ENCODE measurements at places on chromosomes 1 and 21. TPM values are rescaled to one million over a fixed set of nuclear protein-coding genes. Genes with fewer than 3 reads are reported as not detected.

SLC6A9 gene
- total RNA-seq: 12.5 TPM

ZBTB37 gene
- 7.7 TPM for total RNA-seq

DNALI1 gene
- not detected for total RNA-seq

C8A gene
- total RNA-seq: not detected

ZMYM1 gene
- total RNA-seq: 5.7 TPM

NBPF6 gene
- total RNA-seq: not detected

RXFP4 gene
- total RNA-seq: not detected

KRTAP13-2 gene
- not detected for total RNA-seq

SUSD4 gene
- 2.2 TPM for total RNA-seq

CASZ1 gene
- 4.0 TPM for total RNA-seq

GBP5 gene
- total RNA-seq: 122 TPM

XCL1 gene
- 0.67 TPM for total RNA-seq

RAB25 gene
- 0.46 TPM for total RNA-seq

PRMT2 gene
- 60.9 TPM for total RNA-seq

- DNase-seq: no peak
These were observed 66.4 kb upstream of the STUM start for GRCh38 chr1:226482196-226482595.

DNA sequence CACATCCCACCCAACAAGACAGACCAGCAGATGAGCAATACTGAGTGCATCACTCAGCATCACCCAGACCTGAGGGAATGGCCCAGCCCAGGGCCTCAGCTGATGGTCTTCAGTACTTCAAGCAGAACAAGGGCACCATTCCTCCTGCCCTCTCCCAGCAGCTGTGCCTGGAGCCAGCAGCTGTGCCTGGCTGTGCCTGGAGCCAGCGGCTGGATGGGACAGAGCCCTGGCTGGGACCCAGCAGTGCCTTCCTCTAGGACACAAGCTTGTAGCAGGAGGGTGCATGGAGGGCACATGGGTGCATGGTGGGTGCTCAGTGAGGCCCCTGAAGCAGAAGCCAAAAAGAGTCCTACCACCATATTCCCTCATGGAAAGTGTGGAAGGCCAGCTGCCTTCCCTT lies 583.8 kb downstream of the NPHP4 start:
- no peak for DNase-seq

DNA sequence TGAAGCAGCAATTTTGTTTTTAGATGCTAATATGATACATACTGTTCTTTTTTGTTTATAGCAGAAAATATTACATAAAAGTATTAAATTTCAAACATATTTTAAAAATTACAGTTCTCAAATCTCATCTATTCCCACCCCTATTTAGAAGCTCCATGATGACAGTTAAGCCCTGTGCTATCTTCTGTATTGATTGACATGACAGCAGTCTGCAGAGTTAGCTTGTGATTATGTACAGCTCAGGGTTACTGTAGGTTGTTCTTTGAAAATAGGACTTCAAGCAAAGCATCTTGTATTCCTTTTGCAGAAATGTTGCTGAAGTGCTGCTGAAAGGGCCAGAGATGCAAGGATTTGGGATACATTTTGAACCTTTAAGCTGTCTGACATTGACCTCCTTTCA lies 8.2 kb downstream of the GPSM2 start:
- no peak for DNase-seq

GRCh38 chr1:208213786-208214185 lies 30.4 kb downstream of the PLXNA2 start:
- no peak for DNase-seq

- DNase-seq: no peak
These were observed 2.6 kb downstream of the ERG start for GRCh38 chr21:38495696-38496095.

- no peak for DNase-seq
These were observed 15.1 kb upstream of the RPE65 start for GRCh38 chr1:68464891-68465290.

- peak; percentile 94 for DNase-seq
These were observed at the start of gene EXO5 for GRCh38 chr1:40508375-40509341. EXO5 (plus strand) TSS chr1:40508767; CDS start chr1:40514545, 5,778 bp downstream.

DNA sequence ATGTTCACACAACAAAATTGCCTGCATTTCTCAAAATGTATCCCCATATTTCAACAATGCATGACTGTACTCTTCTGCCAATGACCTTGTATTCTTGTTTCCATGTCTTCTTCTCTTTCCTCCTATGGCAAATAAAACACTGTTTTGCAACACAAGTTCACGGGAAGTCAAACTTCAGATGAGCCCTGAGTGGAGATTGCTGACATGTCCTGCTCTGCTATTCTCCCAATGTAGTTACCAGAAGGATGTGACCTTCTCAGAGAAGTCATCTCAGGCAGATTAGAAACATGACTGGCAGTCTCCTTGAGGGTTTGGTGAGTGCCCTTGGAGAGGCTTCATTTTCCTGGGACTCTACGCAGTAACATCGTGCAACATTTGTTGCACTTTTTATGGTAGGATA lies 15.6 kb downstream of the FCGR2B start:
- DNase-seq: no peak

DNA sequence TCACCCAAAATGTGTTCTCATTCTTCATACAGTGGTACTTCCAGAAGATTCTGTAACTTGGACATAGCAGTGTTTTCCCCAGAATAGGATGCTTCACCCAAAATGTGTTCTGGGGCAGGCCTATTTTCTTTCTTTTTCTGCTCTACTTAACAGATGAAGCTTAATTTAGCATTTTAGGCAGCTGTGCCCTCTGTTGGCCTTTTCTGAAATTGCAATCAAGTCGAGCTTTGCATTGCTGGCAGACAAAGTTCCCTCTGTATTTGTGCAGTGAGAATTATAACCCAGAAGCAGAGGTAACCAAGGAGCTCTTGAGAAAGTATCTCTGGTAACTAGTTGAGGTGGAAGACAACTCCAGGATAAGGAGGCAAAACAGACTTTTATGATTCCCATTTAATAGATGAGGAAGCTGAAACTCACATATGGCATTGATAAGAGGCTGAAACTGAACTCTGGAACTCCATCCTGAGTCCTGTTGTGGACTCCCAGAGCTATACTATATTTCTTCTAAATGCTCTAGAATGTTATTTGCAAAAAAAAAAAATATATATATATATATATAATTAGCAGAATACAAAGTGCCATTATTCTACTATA lies 50.3 kb upstream of the L1TD1 start:
- peak; percentile 56 for DNase-seq

GRCh38 chr1:72324451-72324850 lies 42.1 kb upstream of the NEGR1 start:
- no peak for DNase-seq

DNA sequence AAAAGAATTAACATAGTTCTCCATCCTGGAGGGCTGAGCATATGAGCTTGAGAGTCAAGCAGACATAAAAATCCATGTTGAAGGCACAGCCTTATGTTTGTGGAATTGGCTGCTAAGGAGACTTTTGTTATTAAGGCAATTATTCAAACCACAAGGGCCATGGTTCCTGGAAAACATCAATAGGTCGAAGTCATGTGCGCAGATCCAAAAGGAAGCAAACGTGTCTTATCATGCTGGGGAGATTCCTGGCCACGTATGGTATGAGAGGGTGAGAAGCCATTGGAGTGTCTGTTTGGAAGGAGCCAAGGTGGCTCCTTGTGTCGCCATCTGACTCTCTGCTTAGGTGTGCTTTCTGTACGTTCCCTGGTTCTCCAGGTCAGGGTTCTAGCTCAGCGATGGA lies 61.8 kb upstream of the COA6 start:
- no peak for DNase-seq

DNA sequence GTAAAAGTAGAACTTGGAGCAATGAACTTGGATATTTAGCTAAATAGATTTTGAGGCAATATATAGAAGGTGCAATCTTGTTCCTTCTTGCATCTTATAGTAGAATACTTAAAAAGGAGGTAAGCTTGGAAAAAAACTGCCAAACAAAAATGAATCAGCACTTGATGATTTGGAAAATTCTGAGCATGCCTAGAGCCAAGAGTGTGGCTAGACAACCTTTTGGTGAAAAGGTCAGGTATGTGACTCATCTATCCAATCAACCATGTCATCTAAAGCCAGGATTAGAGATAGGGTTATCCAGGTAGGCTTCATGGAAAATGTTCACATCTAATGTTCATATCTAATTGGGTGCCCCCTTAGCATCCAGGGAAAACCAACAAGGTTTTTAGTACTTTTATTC lies 515.0 kb downstream of the COL11A1 start:
- no peak for DNase-seq

DNA sequence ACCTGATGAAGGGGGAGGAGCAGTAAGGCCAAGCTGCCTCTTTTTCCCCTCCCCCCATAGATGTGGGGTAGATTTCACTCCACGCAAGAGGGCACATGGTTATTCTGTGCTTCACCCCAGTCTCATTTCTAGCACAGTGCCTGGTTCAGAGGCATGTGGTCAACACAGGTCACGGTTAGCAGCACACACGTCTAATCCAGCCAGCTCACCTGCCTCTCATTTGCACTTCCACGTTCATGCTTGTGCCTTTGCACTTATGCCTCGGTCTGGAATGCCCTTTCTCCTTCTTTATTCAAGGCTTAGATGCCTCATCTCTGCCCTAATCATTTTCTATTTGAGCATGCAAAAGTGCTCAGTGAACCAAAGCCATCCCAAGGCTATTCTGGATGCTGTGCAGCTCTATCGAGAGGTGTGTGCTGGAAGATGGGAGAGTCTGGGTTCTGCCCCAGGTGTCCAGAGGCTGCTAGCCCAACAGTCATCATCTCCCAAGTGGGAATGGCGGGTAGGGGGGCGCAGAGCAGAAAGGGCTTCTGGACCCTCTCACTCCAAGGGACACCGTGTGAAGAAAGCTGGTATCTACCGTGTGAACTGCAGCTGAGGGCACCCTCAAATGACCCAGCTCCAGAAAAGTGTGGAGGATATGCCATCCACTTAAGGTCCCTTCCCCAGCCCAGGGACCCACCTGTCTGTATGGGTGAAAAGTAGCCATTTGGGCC lies 2.1 kb upstream of the A3GALT2 start:
- no peak for DNase-seq

DNA sequence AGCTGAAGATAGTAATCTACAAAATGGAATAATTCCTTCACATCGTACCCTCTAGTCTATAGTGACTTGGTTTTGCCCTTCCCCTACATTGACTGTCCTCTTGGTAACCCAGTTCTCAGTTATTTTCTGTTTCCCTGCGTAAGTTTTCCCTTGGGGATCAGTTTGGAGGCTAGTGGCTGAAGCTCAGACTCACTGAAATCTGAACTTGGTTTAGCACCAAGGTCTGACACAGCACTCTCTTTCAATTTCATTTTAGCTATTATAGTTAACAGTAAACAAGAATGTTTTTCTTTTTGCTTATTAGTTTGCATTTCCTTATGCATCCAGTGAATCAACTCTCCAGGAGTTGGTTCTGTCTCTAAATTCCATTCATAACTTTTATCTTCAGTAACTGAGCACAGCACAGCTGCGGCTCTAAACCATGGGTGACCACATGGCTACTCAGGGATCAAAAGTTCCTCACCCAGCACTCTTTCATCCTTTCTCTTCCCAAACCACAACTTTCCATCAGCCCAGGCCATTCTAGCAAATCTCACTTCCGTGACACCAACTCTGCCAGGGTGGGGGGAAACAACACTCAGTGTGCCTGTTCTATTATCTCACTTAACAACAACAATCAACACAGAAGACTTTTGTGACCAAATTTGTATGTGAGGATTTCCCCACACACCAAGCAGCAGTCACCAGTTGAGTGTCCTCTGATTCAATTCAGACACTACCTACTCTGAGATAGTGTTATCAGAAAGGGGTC lies 17.6 kb upstream of the IFI6 start:
- peak; percentile 24 for DNase-seq

DNA sequence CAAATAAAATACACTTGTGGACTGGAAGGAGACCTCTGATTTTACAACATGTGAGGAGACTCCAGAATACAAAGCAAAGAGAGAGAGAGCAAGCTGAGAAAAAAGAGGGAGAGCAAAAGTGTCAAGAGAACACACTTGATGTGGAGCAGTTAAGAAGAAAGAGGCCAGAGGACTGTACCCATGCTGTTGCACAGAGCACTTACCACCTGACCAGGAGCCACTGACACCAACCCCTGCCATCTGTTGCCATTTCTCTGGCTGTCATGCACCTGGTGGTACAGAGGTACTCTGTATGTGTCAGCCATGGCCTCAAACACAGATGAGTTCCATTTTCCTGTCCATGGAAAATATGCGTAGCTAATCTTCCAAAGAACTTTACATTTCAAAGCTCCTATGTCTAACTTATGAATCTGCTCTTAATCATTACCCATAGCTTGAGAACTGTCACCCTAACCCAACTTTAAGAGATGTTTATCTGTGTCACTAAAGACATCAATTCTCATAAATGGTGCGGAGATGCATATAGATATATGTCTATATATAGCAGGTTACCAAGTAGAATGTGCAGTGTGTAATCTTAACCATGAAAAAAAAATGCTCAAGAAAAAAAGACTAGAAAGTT lies 32.8 kb upstream of the ABCD3 start:
- DNase-seq: peak; percentile 62

- no peak for DNase-seq
These were observed 403.3 kb downstream of the KIF26B start for GRCh38 chr1:245558069-245558468.

DNA sequence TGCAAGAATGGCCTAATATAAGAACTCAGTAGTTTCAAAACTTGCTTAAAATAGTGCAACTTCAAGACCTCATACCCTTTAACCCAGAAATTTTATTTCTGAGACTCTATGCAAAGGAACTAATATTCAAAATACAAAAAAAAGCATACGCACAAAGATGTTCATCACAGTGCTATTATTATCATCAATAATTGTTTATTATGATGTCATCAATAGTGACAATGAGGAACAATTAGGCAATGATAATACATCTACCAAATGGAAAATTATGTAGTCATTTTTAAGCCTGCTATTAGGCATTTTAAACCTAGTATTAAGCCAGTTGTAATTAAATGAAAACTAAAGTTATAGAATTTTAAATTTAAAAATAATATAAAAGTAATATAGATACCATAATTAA lies 3.3 kb downstream of the TTLL7 start:
- no peak for DNase-seq

Measured in activated CD4-positive, alpha-beta T cell treated with anti-CD3 and anti-CD28 coated beads for 36 hours (primary cell).